ENCODE measurements at places on chromosomes 7 and 10.

DNA sequence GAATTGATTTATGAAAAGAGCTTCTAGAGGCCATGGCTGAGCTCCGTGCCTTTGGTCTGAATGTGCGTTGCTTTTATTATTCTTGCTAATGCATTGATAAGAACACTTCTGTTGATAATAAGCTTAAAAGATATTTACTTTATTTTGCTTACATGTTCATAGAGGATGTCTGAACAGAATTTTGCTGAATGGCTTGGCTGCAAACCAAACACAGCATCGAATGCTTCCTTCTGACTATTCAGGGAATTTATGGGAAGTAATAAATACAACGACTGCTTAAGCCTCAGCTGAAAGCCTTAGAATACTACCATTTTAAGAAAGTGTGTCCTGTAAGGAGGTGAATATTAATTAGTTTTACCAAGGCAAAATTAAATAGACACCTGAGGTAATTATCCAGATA lies 643.5 kb upstream of the POT1 start:
- DNase-seq: no peak

DNA sequence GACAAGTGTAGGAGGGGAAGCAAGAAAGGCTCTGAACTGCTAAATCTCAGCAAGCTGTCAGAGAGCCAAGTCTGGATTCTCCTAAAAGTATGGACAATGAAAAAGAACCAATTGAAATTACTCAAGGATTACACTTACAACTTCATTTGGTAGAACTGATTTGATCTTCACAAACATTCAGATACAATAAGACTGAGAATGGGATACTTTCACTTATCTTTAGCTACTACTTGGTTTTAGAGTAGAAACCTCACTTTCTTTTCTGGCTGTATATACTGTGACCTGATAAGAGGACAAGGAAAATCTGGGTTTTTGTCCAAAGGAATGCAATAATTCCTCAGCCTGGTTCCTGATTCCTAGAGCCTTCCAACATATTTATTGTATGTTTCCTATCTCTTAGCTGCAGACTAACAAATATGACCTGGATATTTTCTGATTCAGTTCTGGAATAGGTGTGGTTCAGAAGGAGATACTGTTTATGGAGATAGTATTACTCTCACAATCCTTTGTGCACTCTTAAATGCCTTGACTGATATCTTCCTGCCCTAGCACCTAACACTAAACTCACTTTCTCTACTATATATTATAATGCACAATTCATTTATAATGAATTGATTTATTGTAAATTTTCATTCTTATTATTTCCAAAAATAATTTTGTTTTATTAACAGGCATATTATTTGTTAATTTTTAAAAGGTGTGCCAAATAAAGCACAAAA lies 7.3 kb downstream of the SEMA3A start:
- DNase-seq: no peak

DNA sequence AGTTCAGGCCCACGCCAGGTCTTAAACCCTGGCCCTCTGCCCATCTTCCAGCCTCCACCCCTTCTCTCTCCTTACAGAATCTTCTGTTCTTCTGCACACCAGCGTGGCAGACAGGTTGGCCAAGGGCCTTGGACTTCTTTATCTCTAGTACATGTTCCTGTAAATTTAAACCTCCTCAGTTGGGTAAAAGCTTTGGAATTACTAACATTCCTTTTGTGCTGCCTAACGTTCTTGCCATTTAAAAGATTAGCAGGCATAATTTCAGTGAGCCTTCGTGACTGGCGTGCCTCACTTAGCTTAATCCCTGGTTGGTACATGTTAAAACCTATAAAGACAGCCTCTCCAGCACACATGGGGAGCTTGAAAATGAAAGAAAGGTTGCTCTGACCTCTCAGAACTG lies 192.2 kb downstream of the CUX1 start:
- DNase-seq: no peak

GRCh38 chr7:98228801-98229200 lies 17.6 kb downstream of the BHLHA15 start:
- DNase-seq: no peak

- DNase-seq: no peak
These were observed 6.7 kb upstream of the EN2 start for GRCh38 chr7:155450970-155451801.

GRCh38 chr7:19930051-19930450 lies 156.6 kb upstream of the TMEM196 start:
- no peak for DNase-seq

- no peak for DNase-seq
These were observed 264.6 kb downstream of the WDR37 start for GRCh38 chr10:1320739-1321320.

DNA sequence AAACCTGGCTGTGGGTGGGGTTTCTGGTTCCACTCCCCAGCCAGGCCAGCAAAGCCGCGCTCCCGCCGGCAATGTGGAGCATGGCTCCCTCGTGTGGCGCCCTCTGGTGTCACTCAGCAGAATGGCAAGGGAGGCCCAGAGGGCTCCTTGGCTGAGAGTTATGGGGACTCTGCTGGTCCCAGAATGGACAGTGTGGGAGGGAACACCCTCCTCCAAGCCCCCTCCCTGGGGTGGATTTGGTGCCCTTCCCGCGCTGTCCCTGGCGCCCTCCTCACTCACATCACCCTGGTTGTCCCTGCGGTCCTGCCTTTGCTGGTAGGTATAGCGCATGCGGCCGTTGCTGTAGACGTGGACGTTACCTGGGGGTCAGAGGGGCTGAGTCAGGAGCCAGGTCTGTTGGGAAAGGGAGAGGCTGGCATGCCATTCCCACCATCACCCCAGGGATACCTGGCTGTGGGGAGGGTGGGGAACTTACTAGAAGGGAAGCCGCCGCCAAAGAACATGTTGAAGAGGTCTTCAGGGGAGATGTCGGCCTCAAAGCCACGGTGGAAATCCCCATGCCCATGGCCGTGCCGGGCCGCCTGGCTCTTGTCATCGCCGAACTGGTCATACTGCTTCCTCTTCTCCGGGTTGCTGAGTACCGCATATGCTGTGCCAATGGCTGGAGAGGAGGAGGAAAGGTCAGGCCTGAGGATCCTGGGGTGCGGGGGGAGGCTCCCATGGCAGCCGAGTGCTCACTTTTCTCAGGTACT lies 14.0 kb downstream of the DNAJB12 start:
- DNase-seq: peak; percentile 56

DNA sequence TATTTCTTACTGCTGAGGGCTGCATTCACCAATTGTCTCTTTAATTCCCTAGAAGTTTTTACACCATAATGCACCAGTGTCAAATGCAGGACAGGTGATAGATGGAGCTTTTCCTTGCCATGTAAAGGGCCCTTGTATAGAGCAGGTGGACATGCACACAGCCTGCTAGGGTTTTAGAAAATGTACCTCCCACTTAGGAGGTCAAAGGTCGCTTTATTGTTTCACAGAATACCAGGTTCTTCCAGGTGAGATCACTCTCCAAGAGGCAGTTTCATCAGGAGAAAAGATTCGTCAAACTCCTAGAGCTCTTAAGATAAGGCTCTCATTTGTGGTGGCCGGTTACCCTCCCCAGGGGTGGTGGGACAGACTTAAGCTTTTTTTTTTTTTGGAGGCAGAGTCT lies 215.8 kb downstream of the PHTF2 start:
- no peak for DNase-seq

DNA sequence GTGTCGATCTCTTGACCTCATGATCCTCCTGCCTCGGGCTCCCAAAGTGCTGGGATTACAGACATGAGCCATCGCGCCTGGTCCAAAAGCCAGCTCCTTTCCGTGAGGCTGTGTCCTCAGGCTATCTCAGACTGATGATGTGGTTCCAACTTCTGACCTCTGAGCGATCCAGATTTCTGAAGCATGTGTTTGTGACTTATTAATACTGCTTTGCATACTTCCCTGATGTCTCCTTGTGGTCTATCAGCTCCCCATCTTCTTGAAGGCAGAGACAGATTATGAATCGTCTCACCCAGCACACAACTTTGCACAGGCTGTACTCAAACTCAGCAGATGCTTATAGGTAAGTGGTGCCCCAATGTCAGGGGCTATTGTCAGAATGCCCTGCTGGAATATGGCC lies 2.0 kb upstream of the PLPP4 start:
- DNase-seq: no peak

DNA sequence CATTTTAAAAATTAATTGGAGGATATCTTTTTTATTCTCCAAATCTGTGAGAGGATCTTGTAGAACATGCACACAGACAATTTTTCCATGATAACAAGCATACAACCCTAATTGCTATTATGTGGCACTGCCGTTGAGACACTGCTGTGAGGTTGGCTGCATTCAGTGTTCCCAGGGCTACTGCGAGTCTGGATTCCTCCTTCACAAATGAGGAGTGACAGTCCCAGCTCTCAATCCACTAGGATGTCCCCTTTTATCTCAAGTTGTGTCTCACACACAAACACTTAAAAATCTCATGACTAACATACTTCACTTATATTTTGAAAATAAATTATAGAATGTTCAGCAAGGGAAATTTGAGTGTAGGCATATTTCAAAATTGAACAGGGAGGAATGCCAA lies 14.1 kb downstream of the NEUROD6 start:
- DNase-seq: no peak

DNA sequence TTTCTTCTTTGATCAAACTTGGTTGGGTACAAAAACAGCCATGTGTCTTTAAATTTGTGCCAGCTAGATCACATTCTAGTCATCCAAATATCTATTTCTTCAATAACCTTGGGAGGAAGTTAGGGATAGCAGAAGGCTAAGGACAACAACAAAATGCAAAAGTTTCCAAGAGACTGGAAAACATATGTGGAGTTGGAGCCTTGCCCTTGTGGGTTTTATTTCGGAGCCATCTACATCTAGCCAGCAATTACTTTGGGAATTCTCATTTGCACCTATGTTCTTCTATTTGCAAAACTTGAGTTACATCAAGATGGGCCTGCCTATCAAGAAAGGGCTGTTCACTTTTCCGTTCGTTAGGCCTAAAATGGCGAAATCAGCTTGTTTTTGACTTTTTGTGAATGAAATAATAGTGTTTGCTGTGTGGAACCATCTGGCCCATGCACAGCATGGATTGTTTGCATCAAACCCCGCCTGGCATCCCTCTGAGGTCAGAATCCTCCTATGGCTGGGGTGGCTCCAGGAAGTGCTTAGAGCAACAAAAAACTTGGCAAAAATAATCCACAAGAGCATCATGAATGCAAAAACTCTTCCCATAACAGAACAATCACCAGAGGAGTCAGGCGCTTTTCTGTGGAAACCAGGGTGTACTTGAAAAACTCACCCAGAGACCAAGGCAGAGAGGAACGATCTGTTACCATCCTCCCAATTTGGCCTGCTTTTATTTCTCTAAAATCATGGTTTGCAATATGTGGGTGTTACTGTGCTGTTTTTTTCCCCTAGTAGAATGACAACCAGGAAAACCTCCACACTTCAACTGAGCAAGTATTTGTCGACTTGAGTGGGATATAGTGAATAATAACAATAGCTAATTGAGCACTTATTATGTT lies 36.2 kb upstream of the XPNPEP1 start:
- DNase-seq: no peak

- DNase-seq: peak; percentile 52
These were observed 31.6 kb downstream of the OGDH start for GRCh38 chr7:44637788-44638594.

- no peak for DNase-seq
These were observed 209.0 kb downstream of the DIP2C start for GRCh38 chr10:480498-480927.

- peak; percentile 8 for DNase-seq
These were observed 86.2 kb downstream of the EBF3 start for GRCh38 chr10:129877773-129878371.

GRCh38 chr7:113774182-113774807 lies 144.5 kb downstream of the PPP1R3A start:
- DNase-seq: no peak

DNA sequence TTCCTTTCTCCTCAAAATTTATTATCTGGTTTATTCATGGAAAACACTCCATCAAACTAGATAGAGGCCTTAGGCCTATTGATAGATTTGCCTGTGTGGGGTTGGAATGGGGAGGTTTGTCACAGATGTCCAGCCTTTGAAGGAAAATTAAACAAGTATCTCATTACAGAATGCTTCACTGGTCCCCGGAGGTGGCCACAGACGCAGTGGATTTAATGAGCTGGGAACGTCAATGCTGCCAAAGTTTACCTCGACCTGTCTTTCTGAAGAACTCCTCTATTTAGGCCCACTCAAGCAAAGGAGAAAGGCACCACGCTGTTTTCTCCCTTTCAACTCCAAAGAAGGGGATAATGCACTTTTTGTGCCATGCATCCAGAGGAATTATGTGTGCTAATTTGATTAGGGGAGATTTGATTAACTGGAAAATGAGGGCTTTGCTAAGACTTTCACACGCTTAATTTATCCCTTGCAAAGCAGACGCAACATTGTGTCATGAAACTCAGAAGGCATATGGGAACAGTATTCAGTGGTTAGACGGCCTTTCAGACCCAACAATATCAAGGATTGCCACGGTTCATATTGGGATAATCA lies 558.8 kb upstream of the GALNT17 start:
- DNase-seq: no peak

DNA sequence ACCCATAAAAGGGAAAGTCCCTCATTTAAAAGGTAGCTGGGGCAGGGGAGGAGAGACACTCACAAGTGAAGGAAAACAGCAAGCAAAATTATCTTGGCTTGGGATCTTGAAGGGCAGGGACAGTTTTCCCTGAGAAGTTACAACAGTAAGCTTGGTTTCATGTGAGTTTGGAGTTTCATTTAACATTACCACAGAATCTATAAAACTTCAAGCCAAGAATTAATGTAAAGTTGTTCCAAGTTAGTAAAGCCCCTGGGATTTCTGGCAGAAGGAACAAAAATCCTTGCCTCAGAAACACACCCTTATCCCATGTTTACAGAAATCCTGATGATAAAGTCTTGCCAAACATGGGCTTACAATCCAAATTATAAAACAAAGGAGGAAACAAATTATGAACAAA lies 19.2 kb downstream of the CRPPA start:
- no peak for DNase-seq

DNA sequence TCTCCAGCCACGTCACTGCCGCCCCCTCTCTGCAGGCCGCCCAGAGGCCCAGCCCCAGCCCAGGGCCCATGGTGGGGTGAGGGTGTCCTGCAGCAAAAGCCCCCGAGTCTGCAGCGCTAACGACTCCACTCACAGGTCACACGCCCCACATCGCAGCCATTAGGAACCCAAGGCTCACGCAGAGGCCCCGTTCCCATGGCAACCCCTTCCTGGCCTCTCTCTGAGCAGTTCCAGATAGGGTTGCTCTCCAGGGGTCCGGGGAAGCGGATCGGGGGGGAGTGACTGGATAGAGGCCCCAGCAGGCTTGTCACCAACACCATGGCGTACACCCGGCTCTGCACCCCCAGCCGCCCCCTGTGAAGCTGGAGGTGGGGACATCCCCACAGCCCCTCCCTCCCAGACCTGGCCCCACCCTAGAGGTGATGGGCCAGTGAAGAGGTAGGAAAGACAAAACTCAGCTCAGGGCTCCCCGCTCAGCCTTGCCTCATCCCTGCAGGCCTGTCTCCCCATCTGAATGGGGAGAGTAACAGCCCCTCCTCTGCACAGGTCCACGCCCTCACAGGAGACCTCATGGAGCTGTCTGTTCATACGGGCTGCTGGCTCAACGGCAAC lies 41.2 kb downstream of the TNRC18 start:
- DNase-seq: no peak

GRCh38 chr10:22466763-22467334 lies 121.6 kb downstream of the SPAG6 start:
- DNase-seq: no peak

- no peak for DNase-seq
These were observed 1065.7 kb downstream of the DNAJB9 start for GRCh38 chr7:109635374-109635773.

GRCh38 chr7:20296444-20296843 lies 34.3 kb upstream of the ITGB8 start:
- no peak for DNase-seq

GRCh38 chr7:132825222-132825621 lies 249.0 kb upstream of the PLXNA4 start:
- no peak for DNase-seq
